ENCODE measurements at places on chromosomes 3 and 15. TPM values are rescaled to one million over a fixed set of nuclear protein-coding genes. Genes with fewer than 3 reads are reported as not detected.

RPL39L gene
- 20.6 TPM for polyA plus RNA-seq

NXPE3 gene
- 1.8 TPM for polyA plus RNA-seq

STX19 gene
- 13.1 TPM for polyA plus RNA-seq

DNA sequence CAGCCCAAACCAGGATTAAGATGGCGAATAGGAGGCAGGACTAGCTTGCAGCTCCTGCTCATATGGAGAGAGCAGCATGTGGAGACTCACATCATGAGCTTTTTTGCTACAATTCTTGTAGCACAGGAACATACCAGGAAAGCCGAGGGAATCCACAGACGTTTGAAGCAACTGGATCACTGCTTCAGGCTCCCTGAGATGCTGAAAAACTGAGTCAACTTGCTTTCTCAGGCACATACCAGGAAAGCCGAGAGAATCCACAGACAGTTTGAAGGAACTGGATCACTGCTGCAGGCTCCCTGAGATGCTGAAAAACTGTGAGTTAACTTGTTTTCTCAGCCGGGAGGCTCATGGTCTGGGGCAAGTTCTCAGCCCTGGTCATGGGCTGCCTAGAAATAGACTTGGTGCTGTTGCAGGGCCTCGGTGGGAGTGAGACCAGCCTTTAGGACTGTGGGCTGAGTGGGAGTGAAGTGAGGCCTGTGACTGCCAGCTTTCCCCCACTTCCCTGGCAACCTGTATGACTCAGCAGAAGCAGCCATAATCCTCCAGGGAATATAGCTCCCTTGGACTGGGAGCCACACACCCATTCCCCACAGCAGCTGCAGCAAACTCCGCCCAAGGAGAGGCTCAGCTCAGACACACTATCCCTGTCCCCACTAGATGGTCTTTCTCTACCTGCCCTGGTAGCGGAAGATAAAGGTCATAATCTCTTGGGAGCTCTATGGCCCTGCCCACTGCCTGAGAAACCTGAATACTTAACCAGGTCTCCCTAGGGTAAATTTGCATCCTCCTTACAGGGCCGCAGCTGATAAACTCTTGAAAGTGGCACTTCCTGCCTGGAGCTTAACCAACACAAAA lies 51.9 kb upstream of the PFN2 start:
- no peak overlapping the region for H3K27ac ChIP-seq
- no peaks in the 10 kb centered on the region for H3K4me1 ChIP-seq
- H3K4me3 ChIP-seq = no peak overlapping the region
- H3K27me3 ChIP-seq = no peaks in the 10 kb centered on the region
- no peaks in the 10 kb centered on the region for H3K36me3 ChIP-seq

DNA sequence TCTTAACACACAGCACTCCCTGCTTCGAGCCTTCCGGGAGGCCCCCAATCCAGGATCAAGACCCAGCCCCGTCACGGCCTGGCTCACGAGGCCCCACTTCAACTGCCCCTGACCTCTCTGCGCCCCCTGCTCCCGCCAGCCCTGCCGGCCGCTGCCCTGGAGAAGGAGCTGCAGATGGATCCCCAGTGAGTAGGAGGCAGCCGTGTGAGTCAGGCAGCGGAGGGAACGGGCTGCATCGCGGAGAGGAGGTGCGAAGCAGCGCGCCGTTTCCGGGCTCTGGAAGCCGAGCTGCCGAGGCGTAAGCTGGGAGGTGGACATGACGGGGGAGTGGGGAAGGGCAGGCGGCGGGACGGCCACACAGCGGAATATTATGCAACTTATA lies 133.4 kb downstream of the TPRA1 start:
- H3K36me3 ChIP-seq = no peaks in the 10 kb centered on the region
- no peak overlapping the region for H3K4me3 ChIP-seq
- H3K27ac ChIP-seq = no peak overlapping the region
- DNase-seq = peak; percentile 63
- peaks cover 72% of the 10 kb centered on the region for H3K27me3 ChIP-seq

DNA sequence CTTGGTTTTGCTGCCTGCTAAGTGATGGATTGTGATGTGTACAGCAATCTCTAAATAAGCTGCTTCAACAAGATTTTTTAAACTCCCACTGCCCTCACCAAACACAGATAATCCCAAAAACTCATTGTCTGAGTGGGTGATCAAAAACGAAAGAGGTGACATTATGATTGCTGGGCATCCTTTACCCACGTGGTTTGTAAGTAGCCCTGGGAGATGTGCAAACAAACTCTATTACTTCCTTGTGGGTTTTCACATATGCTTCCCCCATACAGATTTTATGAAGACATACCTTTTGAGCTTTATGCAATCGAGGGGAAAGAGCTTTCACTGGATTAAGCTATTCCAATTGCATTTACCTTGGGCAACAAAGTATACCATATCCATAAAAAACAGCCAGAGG lies 1000.4 kb downstream of the FHIT start:
- no peak for DNase-seq
- H3K27ac ChIP-seq = no peak overlapping the region
- no peaks in the 10 kb centered on the region for H3K36me3 ChIP-seq
- H3K4me3 ChIP-seq = no peak overlapping the region
- no peaks in the 10 kb centered on the region for H3K4me1 ChIP-seq

DNA sequence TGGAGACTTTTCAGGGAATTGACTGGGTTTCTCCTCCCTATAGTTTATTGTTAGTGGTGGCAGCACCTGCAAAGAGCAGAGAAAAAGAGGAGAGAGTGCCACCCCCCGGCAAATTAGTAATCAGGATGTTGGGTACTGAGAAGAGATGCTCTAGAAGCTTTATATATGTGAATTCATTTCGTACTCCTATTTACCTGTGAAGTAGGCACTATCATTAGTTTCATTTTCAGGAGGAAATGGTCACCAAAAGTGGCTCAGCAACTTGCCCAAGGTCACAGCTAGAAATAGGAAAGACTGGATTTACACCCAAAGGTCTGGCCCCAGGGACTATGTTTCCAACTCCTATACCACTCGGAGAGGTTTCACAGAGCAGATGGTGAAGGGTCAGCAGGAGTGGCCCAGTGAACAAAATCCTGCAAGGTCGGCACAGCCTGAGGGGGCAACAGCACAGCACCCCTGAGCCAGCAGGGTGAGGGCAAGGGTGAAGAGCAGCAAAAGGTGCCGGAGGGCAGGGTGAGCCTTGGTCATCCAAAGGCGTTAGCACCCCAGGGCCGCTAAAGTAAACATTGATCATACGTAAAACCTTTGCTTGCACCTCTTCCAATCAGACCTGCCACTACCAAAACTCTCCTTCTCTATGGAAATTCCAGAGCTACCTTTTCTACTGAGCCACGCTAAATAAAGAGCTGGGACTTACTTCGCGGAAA lies 23.6 kb downstream of the VGLL4 start:
- H3K36me3 ChIP-seq = no peaks in the 10 kb centered on the region
- no peak overlapping the region for H3K4me3 ChIP-seq

Data from sigmoid colon (tissue), 7 donors.